Stimulated activated CD8-positive, alpha-beta memory T cell treated with anti-CD3 and anti-CD28 coated beads, Interleukin-15, amount 100 ng/mL, for 1 hour (primary cell): ENCODE measurements at places on chromosomes 11 and 22.

- peak; percentile 14 for DNase-seq
These were observed 62.4 kb downstream of the NECTIN1 start for GRCh38 chr11:119666463-119667131.

DNA sequence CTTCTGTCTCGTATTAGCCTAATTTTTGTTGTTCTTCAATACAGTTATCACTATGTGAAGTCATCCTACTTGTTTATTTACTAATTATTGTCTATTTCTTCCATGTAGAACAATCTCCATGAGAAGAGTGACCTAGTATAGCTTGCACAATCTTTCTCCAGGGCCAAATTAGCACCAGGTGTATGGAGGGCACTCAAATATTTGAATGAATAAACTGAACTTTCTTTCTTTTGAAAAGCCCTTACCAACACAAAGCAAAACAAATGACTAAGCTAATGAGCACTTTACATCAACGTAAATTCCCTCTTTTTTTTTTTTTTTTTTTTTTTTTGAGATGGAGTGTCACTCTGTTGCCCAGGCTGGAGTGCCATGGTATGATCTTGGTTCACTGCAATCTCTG is 34.2 kb downstream of the ABTB2 start:
- DNase-seq: no peak

- no peak for DNase-seq
These were observed 2.1 kb downstream of the TPCN2 start for GRCh38 chr11:69050592-69051380.

DNA sequence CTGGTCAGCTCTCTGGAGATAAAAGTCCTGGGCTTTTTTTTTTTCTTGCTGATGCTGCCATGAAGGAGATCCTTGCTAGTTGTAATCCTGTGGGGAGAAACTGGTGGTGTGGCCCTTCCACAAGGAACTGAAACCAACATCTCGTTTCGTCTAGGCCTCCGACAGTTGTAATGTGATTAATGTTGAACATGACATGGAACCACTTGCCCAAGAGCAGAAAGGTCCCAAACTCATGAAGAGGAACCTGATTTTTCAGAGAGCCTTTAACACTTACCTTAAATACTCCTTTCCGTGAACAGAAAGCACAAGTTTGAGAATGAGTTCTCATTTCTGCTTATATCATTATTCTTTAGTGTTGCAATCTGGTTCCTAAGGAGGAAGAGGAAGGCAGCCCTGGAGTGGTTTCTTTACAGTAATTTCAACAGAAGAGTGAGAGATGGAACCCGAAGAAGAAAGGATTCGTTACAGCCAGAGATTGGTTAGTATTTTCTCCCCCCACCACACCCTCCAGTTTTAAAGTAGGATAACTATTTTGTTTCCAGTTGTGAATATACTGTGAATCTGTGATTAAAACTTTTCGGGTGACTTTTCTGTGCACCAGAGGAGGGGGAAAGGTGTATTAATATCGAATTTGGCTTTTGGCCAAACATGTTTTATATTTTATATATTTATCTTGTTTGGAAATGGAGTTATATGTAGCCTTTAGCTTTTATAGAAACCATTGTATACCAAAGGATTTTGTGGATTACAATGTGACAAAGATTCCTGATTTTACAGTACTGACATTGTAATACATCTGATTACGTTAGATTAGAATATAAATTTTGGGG is 2.0 kb downstream of the KDM2A start:
- no peak for DNase-seq

DNA sequence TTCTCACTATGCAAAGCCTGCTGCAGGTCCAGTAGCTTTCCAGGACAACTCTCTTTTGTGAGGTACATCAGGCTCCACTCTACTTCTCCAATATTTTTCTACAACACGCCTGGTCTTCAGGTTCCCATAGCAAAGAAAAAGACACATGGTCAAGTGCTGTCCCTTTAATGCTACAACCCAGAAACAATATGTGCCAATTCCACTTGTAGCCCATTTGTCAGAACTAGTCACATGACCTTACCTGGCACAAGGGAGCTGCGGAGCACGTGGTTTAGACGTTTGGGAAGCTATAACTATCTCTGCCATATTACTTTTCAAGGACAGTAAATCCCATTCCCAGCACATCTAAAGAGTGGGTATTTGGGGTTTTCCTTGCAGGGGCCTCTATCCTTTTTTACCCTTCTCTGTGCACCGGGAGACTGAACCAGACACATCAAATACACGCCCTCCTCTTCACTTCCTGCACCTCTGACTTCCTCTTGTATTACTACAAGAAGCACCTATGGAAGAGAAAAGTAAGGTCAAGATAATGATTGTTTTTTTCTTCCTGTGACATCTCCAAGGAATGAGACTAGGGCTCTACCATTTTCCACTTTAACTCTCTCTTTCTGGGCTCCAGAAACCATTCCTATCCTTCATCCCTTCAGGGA is 237.6 kb downstream of the ETS1 start:
- DNase-seq: no peak

GRCh38 chr11:68330700-68331337 is 18.4 kb downstream of the LRP5 start:
- no peak for DNase-seq

- peak; percentile 74 for DNase-seq
These were observed 33.8 kb upstream of the PPARA start for GRCh38 chr22:46116491-46116958.

- no peak for DNase-seq
These were observed 430.9 kb downstream of the BRD1 start for GRCh38 chr22:49396817-49397216.

DNA sequence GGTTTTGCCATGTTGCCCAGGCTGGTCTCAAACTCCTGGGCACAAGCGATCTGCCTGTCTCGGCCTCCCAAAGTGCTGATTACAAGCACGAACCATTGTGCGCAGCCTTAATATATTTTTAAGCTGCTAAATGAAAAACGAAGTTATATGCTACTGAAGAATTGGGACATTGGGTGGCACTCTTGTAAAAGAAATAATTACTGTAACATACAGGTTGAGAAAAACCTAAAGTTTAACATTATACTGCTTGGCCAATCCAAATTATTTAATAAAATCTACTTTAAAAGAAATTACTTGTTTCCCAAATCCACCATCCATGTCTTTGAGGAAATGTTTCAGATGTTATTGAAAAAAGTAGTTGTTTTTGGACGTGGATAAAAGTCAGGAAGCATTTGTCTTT is 37.9 kb upstream of the ARHGAP32 start:
- DNase-seq: no peak

GRCh38 chr22:27670701-27671412 is 130.7 kb downstream of the MN1 start:
- DNase-seq: no peak

DNA sequence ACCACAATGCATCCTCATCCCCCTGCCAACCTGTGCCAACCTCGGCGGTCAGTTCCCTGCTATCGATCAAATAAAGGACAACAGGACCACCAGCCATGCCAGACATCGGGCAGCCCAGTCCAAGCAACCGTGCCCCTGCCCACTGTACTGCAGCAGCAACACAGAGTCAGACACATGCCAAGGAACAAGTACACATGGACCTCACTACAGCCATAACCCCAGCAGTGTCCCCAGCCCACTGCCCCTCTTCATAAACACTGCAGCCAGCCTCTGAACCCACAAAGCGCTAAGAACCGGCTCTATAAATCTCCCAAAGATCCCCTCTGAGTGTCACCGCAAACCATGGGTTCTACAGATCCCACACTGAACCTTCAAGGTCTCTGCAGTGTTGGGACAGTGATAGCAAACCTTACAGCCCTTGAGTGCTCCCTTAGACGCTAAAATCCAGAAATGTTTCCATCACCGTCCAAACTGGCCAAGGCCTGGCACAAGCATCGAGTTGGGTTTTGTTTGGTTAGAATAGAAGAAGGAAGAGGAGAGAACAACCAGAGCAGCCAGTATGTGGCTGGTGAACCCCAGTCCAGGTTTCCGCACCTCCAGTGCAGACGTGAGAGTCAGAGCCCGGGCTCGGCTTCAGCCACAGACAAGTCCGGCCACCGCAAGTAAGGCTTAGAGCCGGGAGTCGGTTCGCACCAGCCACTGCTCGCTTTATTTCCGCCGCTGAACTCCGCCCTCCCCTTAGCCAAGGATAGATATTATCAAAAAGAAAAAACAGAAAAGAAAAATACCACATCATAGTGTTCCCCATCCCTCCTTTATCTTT is 7.9 kb downstream of the PAX6 start:
- DNase-seq: no peak

DNA sequence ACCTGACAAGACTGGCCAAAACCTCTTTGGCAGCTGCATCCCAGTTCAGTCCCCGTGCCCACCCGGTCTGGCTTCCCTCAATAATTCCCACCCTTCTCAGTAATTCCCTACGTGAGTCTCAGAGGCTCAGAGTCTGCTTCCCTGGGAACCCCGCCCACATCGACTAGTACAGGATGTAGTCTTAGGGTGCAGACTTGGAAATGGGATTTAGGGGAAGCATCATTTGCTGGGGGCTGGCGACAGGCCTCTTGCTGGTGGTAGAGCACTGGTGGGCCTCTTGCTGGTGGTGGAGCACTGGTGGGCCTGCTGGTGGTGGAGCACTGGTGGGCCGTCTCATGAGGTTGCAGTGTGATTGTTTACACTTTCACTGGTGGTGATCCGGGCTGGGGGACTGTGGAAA is 199.5 kb upstream of the B3GAT1 start:
- DNase-seq: no peak

- DNase-seq: no peak
These were observed 902.4 kb upstream of the CCDC90B start for GRCh38 chr11:84188521-84188920.

DNA sequence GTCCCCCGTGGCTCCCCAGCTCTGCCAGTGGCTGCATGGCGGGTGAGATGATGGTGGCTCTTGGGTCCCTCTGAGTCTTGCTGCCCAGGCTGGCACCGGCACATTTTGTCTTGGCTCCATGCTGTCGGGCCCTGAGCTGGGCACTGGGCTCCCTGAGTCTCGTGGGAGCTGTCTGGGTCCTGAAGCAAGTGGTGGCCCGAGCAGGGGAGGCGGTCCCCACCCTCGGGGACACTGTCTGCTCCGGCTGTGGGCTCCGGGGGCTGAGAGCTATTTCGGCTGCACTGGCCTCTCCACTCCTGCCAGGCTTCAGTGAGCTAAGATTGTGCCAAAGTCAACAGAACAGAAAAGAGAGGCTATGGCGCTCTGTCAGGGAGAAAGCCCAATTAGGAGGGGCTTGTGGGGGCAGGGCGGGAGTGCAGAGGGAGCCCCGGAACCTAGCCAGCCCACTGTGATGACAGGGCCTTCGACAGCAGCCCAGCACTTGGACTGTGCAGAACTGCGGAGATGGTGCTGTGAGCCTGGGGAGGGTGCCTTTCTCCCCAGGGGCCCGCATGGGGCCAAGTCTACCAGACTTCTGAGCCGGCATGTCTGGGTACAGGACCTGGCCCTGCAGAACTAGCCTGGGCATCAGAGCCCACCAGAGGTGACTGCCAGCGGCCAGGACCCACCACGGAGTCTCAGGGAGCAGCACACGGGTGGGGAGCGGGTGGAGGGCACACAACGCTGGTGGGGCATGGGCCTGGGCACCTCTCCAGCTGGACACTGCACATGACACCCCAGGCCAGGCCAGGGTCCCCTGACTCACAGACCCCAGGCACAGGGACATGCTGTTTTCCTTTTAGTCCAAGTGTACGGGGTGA is 38.0 kb downstream of the RTN4R start:
- DNase-seq: no peak

GRCh38 chr11:44627911-44628729 is 62.7 kb downstream of the CD82 start:
- no peak for DNase-seq

DNA sequence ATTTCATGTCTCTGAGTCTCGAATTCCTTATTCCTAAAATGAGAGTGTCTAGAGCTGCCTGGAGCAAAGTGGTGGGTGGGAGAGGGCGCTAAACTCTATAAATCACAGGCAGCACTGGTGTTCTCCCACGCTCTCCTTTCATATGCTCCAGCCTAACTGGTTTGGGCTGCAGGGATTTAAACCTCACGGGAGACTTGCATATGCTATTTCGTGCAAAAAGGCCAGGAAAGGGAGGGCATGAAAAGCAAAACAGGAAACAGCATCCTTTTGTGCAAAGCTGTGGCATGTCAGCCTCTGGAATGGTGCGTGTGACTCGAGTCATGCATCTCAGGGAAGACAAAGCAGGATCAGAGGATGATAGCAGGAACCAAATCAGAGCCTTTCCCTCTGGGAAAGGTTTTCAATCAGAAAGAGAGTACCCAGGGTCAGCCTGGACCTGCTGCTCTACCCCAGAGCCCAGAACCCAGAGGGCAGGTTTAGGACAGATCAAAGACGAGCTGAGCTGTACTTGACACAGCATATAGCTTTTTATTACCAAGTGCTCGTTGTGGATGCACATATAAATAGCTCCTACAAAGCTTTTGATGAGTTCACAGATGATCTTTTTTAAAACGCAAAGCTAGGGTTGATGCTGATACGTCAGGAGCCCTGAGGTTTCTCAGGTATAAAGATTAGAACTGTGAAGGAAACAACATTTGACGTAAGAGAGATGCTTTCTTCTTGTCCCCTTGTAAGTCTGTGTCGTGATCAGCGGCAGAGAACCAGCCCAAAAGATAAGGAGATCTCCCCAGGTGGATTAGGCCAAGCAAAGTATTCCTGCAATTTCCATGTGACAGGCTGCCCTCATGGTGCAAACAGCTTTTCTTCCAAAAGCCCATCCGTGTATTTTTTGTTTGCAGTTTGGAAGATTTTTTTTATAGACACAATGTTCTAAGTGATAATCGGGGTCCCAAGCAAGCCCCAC is 46.2 kb upstream of the YWHAH start:
- DNase-seq: no peak

- DNase-seq: no peak
These were observed 429 bp upstream of the SNX15 start for GRCh38 chr11:65026810-65027209.

GRCh38 chr22:29912605-29913398 is 29.8 kb downstream of the MTMR3 start:
- no peak for DNase-seq

- DNase-seq: no peak
These were observed 11.4 kb upstream of the PITPNB start for GRCh38 chr22:27930331-27931060.

DNA sequence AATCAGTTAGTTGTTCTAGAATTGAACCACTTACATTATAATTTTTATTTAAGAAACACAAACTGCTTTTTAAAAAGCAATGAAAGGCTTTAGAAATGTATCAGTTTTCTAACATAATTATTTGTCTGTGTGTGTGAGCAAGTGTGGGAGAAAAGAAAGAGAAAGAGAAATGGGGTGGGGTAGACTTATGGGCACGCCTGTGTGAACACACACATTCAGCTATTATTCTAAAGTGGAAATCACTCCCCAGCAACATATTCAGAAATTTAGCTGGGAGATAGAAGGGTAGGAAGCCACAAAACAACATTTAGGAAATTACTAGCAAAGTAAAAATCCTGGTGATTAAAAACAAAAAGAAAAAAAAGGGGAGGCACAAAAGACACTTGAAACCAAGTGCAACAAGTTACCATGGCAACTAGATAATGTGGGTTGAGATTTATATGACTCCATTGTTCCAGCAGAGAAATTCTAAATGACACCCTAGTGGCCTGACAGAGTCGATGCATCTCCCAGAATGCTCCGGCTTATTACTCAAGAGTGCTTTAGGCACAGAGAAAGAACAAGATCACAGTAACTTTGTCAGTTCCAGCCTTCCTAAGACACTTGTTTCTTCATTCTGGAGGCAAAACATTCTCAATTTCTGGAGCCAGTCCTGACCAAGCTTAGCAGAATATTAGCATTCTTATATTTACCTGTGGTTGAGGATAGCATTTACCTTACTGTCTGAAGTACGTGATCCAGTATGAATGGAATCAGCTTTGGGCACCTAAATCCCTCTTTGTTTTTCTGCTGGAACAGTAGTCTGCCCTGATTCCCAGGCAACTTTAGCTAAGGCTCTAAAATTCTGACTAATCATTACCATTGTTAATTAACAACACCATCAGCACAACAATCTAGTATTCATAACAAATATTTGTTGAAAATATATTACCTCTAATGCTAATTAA is 444.4 kb downstream of the DLG2 start:
- no peak for DNase-seq
